ENCODE measurements at places on chromosomes 1 and 21.

DNA sequence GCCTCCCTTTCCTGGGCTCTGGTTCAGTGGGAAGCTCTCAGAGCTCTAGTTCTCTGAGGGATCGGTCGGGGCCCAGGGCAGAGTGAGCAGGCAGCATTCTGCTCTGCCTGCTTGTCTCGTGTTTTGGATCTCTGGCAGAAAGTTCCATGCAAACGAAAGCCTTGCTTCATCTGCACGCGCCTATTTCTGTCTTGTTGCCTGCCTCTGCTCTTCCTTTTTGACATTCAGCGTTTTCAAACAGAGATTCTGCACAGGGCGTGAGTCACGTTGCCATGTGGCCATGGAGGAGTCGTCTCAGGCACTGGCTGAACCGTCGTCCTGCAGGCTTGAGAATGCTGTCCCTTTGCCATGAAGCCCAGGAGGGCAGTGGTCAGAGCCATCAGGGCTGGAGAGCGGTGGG lies 20.3 kb downstream of the AJAP1 start:
- DNase-seq, result no peak

GRCh38 chr1:103576065-103576464 lies 4.7 kb downstream of the AMY2B start:
- no peak for DNase-seq

DNA sequence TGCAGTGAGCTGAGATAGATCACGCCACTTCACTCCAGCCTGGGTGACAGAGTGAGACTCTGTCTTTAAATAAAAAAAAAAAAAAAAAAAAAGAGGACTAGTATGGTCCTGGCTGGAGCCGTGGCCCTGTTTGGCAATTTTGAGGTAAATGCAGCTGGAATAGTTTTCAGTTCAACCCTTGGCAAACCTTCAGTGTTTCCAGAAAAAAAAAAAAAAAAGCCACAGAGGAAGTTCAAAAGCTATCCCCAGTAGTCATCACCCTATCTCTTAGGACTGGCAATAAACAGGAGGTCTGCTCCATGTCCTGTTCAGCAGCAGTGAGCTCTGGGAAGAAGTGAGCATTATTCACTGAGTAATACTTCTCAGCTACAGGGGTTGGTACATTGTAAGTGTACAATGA lies 56.8 kb upstream of the ERRFI1 start:
- DNase-seq, result no peak

GRCh38 chr1:34631126-34631525 lies 123.7 kb upstream of the GJB5 start:
- no peak for DNase-seq

GRCh38 chr1:28241638-28242241 lies 5.8 kb downstream of the ATP5IF1 start:
- DNase-seq, result no peak

DNA sequence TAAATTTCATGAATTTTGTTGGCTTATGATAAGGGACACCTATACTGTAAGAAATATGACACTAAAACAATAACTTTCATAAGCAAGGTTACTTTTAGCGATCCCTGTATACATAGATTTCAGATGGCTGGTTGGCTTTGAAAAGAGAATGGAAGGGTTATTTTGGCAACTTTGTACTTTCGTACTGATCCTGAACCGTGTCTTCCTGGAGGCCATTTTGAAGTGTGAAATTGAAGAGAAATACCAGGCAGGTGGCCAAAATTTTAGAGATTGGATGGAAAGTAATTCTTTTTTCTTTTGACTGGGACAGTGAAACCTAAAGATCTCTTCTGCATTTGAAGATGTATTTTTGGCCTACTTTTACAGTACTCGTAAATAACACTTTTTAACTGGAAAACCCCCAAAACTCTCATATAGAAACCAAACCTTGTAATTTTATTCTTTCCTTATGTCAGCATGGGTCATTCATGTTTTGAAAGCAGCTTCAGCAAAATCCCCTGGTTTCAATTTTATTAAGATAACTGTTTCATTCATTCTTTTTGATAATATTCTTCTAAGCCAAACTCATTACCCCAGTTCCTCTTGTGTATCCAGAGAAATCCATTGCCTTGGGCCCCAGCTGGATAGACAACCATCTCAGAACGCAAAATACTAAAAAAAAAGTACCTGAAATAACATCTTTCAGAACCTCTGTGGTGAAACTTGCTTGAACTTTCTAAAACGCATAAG lies 38.4 kb upstream of the ZNF281 start:
- no peak for DNase-seq

DNA sequence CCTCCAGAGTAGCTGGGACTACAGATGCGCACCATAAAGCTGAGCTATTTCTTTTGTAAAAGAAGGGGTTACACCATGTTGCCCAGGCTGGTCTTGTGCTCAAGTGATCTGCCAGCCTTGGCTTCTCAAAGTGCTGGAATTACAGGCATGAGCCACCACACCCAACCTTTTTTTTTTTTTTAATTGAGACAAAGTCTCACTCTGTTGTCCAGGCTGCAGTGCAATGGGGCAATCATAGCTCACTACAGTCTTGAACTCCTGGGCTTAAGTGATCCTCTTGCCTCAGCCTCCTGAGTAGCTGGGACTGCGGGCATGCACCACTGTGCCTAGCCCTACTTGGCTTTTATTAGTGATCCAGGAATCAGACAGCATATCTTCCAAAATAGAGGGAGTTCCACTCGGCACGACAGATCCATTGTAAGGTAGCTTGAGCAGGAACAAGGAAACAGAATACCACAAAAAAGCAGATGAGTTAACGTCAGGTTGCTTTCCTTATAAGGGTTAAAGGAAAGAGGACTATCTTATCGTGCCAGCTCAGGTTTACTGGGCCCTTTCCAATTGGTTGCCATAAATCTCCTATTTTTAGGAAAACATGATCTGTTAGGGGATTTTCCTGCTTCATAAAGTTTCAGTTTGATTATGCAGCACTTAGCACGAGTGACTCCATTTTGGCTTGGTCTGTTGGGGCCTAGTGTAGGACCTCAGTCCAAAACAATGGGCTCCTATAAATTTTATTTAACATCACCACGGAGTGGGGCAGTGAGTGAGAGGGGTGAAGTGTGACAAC lies 45.2 kb downstream of the NENF start:
- no peak for DNase-seq

DNA sequence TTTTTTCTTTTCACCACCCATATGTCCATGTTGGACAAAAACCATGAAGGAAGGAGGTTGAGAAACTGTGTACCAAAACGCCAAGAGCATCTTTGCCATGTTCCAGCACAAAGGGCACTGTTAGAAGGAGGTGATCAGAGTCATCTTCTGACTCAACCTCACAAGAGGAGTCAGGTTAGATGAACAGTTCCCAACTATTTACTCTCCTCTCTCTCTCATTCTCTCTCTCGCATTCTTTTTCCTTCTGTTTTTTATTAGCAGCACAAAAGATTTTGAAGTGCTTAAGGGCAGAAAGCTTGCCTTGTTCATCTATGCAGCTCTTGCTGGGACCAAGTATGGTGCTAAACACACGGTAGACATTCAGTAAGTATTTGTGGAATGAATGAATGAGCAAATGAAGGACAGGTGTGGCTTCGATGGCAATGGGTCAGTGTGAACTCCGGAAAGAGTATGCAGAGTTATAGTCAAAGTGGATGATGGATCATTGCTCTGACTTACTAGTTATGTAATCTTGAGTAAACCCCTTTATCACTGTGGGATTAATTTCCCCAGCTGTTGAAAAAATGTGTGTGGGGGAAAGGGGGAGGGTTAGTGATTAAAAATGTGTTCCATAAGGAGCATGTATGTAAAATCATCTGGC lies 33.9 kb downstream of the DDR2 start:
- no peak for DNase-seq

- no peak for DNase-seq
Observed at GRCh38 chr1:66351478-66351877, 182.5 kb upstream of the SGIP1 start.

- no peak for DNase-seq
Observed at GRCh38 chr21:32459972-32460371, 47.5 kb downstream of the EVA1C start.

- DNase-seq, result no peak
Observed at GRCh38 chr1:242525360-242525722, 844 bp upstream of the PLD5 start.

- DNase-seq, result no peak
Observed at GRCh38 chr1:113990961-113991360, 11.7 kb downstream of the OLFML3 start.

DNA sequence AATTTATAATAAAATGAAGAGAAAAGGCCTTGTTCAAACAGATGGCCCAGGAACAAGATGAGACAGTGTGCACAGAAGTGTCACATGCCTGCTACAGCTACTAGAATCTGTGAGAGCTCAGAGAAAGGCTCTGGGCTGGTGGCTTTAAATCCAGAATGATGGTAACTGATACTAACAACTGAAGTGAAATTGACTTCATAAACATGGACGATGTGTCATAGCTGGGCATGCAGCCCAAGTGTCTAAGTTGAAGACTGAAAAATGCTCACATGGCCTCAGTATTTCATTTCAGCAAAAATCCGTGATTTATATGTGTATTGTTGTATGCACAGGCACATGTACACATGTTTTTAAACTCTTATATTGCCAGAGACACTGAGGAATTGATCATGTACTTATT lies 208.3 kb upstream of the RUNX1 start:
- no peak for DNase-seq

- DNase-seq, result peak; percentile 59
Observed at GRCh38 chr1:209590405-209590804, 6.9 kb downstream of the CAMK1G start.

DNA sequence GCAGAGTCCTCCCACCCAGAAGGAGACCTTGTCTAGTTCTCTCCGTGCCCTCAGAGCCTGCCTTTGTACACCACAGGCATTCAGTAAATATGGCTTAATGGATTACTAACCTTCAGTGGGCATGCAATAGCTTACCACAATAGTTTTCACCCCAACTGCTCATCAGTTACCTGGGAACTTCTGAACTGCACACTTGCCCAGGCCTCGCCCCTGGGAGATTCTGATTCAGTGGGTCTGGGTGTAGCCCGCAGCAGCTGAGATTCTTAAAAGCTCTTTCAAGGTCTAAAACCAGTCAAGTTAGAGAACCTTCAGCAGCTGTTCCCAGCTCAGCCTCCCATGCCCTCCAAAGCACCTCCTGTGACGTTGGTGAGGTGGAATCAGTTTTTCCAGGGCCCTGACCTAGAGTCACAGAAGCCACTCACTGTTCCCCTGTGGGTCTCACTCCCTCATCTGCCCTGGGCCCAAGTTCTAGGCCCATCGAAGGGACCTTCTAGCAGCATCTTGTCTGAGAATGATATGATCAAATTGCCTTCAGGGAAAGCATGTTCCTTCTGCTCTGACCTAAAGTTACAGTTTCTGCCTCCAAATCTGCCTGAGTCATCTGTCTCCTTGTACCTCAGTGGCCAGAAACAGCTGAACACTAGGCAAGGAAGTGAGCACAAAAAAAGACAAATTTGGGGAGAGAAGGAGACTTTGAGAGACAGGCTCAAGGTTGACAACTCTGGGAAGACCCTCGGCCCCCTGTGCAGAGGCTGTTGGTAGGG lies 10.8 kb downstream of the ASAP3 start:
- DNase-seq, result no peak

GRCh38 chr1:243213045-243213787 lies 41.9 kb downstream of the CEP170 start:
- no peak for DNase-seq

DNA sequence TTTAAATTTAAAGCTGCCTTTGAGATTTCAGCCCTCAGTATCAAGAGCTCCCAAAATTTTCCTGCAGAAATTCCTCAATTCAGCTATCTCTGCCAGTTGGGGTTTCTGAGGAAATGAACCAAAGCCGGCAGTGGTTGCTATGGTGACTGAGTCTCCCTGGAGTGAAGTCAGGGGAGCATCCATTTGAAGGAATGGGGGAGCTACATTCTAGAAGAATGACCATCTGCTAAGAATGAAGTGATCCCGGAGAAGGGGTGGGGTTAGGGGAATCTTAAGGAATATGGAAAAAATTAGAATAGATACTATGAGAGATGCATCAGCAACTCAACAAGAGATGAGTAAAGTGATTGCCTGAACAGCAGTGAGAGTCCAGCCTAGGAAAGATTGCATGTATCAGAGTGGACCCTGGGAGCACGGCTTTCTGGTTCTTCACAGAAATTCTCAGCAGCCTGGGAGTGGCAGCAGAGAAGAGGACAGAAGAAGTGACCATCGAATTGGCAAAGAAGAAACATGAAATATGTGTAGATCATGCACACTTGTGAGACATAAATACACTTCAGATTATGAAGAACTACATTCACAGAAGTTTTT lies 94.7 kb downstream of the CHD1L start:
- DNase-seq, result peak; percentile 65

DNA sequence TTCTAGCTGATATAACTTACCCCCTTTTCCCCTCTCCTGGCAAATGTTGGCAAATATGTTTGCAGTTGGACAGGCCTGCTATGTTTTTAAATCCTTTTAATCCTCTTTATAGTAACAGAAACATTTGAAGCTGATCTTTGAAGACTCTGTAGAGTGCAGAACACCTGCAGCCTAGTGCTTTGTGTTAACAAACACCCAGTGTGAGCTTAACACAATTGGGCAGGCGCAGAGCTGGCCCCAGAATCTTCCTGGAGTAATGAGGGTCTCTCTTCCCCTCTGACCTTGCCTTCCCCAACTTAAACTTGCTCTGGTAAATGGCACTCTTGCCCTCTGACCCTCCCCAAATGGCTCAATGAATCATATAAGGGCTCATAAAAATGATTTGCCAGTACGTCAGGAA lies 247.9 kb upstream of the LYPLAL1 start:
- DNase-seq, result no peak

DNA sequence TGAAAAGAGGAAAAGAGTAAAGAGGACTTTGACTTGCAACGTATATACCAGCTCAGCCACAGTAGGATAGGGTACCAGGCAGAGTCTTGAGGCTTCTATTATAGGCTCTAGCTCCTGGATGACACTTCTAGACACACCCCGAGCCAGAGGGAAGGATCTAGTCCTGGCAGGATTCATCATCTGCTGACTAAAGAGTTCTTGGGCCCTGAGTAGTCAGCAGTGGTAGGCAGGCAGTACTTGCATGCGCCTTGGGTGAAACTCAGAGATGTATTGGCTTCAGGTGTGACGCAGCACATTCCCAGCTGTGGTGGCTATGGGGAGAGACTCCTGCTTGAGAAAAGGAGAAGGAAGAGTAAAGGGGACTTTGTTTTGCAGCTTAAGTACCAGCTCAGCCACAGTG lies 162.3 kb upstream of the APP start:
- DNase-seq, result no peak

DNA sequence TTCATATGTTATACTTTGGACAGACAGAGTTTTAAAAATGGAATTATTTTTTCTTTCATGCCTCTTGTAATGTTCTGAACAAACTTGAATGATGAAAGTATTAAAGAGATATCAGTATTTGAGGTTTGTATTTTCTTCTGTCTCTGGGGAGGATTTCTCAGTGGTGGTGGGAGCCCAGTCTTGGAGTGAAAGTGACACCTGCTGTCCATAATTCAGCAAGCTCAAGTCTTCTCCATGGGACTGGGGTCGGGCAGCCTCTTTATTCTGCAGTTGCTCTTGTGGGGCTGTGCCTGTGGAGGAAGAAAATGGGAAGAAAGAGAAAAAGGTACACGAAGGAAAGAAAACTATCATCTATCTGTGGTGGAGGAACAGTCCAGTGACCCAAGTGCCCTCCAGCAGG lies 56.1 kb downstream of the SMYD2 start:
- no peak for DNase-seq

GRCh38 chr1:56424744-56425493 lies 154.4 kb downstream of the PLPP3 start:
- no peak for DNase-seq
